Immature natural killer cell (primary cell): ENCODE measurements at places on chromosomes 12 and 14. TPM values are rescaled to one million over a fixed set of nuclear protein-coding genes. Genes with fewer than 3 reads are reported as not detected.

The IGFBP6 gene
- not detected for polyA plus RNA-seq

The PTPN21 gene
- polyA plus RNA-seq, result not detected

The DEGS2 gene
- 12.1 TPM for polyA plus RNA-seq

The NDUFB1 gene
- 492 TPM for polyA plus RNA-seq

The MMP19 gene
- polyA plus RNA-seq, result not detected

The TMEM132C gene
- not detected for polyA plus RNA-seq

- H3K36me3 ChIP-seq, result no peaks in the 10 kb centered on the region
- DNase-seq, result no peak
- H3K4me3 ChIP-seq, result peak overlapping the region; percentile 42
- peak overlapping the region; percentile 71 for H3K27ac ChIP-seq
Observed at GRCh38 chr12:51817027-51817953, 31.2 kb downstream of the FIGNL2 start.

DNA sequence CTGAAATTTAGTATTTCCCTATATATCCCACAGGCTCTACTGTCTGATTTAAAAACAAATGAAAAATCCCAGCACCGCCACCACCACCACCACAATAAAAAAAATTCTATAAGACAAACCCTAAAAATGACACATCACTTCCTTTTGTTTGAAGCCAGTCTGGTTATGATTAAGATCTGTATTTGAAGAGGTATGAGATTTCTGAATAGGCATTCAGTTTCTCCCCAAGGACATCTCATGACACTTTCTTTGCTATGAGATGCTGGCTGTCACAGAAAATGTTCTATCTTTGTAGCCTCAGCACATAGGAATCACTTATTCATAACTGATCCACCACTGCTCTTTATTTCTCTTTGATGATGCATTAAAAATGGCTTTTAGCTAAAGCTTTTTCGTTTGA lies 1071.0 kb downstream of the SLC6A15 start:
- no peak overlapping the region for H3K4me3 ChIP-seq
- H3K27me3 ChIP-seq, result no peaks in the 10 kb centered on the region
- DNase-seq, result no peak

DNA sequence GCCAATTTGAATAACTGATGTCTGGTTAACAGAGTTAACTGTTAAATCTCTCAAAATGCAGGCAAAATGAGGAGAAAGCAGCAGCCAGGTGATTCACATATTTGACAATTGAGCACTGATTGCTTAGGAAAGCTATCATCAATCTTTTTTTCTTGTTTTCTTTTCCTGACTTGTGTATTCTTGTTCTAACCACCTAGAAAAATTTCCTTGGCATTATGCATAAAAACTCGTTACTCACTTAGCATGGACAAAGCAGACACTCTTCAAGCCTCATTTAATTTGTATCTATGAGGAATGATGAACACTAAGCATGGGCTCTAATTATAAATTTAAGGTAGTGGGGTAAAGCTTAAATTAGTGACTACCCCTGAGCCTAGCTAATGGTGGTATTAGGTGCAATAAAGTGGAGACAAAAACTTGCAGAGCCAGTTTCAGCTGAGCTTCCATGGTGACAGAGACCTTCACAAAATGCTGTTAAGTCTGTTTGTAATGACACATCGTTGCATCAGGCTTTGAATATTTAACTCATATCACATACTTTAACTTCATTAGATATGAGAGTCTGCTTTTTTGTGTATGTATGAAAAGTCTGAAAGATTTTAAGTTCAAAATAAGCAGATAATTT lies 52.0 kb downstream of the RASSF9 start:
- no peaks in the 10 kb centered on the region for H3K36me3 ChIP-seq
- no peak overlapping the region for H3K4me3 ChIP-seq
- no peak for DNase-seq
- peaks cover 2% of the 10 kb centered on the region for H3K27me3 ChIP-seq
- H3K4me1 ChIP-seq, result peaks cover 4% of the 10 kb centered on the region

GRCh38 chr14:78714711-78715110 lies 544.5 kb downstream of the NRXN3 start:
- no peak for DNase-seq
- no peaks in the 10 kb centered on the region for H3K27me3 ChIP-seq
- H3K27ac ChIP-seq, result no peak overlapping the region
- no peak overlapping the region for H3K4me3 ChIP-seq
- peaks cover 5% of the 10 kb centered on the region for H3K36me3 ChIP-seq

DNA sequence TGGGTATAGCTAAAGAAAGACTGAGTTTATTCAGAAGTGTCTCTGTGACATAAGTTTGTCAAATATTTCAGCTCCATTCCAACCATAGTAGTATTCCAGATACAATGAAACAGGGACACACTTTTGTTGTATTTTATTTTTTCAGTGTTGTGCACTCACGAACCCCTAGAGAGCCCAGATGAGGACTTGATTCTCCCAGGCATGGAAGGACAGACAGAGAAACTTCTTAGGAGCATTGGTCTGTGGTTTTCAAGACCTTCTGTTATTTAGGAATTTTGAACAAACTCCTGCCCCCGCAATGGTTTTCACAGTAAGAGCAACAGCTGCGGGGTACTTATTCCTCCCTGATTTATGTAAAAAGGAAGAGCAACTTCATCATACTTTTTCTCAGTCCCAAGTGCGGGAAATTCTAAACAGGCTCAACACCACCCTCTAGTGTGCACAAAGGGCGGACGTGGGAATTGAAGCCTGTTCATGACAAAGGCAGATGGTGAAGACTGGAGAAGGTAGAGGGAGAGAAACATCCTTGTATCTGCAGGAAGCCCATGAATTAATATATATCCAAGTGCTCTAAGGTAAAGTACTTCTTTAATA lies 147.6 kb downstream of the PAH start:
- no peak overlapping the region for H3K4me3 ChIP-seq
- H3K36me3 ChIP-seq, result no peaks in the 10 kb centered on the region
- H3K27ac ChIP-seq, result no peak overlapping the region
- H3K4me1 ChIP-seq, result no peaks in the 10 kb centered on the region

- no peak overlapping the region for H3K27ac ChIP-seq
- H3K4me3 ChIP-seq, result no peak overlapping the region
- no peak for DNase-seq
- no peaks in the 10 kb centered on the region for H3K36me3 ChIP-seq
- no peaks in the 10 kb centered on the region for H3K4me1 ChIP-seq
Observed at GRCh38 chr14:96160076-96160912, 44.3 kb upstream of the BDKRB2 start.

DNA sequence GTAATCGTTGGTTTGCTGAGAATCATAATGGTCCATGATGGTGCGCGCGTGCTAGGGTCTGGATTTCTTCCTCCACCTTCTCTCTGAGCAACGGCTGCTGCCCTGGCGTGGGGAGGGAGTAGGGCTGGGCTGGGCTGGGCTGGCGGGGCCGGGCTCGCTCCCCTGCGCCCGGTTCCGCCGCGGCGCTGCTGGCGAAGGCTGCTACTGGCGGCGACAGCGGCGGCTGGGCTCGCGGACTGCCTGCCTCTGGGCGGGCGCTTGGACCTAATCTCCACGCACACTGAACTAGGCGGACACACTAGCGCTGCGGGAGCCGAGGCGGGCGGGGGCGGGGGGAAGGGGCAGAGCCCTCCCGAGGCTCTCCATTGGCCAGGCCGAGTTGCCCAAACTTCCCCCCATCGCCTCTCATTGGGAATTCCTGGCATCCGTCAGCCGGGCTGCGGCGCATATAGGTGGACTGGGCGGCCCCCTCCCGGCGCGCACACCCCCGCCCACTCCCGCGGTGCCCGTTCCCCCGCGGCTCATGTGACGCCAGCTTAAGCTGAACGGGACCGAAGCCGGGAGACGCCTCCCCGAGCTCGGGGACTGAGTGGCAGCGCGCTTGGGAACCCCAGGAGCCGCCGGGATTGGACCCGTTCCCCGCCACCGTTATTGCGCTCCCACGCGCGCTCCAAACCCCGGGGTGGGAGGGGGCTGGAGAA lies at the start of gene ACTN1:
Gene ACTN1 (minus strand): TSS at position 282 of the 701 bp plus-strand sequence. CDS start 246 bp downstream, at position 36.
- peaks cover 19% of the 10 kb centered on the region for H3K4me1 ChIP-seq
- H3K36me3 ChIP-seq, result no peaks in the 10 kb centered on the region
- H3K4me3 ChIP-seq, result peak within 1 kb of the TSS; percentile 93

DNA sequence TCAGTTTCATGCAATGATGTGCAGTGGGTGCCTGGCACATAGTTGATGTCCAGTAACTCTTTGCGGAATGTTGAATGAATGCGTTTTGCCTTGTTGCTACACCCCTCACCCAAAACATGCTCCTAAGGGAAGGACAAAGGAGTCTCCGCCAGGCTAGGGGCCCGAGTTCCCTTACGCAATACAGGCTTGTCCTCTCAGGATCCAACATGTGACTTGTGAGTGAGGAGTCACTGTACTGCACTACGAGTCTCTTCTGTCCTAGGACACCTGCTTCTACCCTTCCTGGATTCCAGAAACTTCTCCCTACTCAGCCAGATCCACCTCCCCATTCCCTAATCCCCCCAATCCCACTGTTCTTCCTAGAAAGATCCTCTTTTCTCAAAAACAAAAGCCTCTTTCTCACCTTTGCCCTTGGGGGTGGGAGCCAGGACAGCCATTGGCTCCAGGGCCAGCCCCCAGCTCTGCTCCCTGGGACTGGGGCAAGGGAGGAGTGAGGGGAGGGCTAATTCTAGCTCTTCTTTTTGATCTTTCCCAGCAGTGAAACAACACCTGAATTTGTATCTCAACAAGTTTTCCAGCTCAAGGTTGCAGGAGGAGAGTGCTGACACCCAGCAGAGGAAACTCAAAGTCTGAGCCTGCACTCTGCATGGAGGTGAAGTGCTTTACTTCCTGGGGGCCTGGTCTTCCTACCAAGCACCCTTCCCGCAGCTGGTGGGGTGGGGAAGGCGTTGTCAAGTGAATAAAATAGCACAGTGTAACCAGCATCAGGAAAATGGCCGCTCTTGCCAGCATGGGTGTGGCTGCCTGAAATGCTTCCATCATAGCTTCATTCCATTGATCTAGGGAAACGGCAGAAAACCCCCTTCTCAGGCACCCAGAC lies 3.4 kb upstream of the OTUB2 start:
- H3K27me3 ChIP-seq, result no peaks in the 10 kb centered on the region
- no peak for DNase-seq
- peaks cover 8% of the 10 kb centered on the region for H3K4me1 ChIP-seq
- H3K27ac ChIP-seq, result no peak overlapping the region
- H3K4me3 ChIP-seq, result no peak overlapping the region

DNA sequence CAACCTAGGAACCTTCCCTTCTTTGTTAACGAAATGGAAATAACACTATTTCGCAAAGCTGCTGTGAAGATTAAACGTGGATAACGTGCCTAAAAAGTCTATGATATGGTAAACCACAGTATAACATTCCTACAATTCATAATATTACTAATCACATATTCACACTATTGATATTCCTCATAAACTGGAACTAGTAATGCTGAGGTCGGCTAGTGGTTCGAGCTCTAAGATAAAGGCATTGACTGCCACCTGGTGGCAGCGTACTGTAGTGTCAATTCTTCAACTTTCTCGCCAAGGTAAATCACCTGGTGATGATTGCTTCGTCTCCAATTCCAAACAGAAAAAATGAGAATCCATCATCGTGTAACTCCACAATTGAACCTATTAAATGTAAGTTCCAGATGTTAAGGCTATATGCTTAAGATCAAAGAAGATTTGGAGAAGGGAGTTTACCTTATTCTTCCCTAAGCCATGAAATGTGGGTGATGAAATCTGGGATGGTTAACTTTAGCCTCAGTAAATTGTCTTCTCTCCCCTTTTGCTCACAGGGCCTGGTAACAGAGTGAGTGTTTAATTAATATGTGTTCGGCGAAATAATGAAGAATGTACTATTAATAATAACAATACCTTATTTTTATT lies 197.5 kb upstream of the TMEM132C start:
- H3K36me3 ChIP-seq, result no peaks in the 10 kb centered on the region
- no peak for DNase-seq
- no peak overlapping the region for H3K4me3 ChIP-seq
- H3K4me1 ChIP-seq, result no peaks in the 10 kb centered on the region
- H3K27me3 ChIP-seq, result no peaks in the 10 kb centered on the region
